ENCODE measurements at places on chromosomes 1 and 21.

DNA sequence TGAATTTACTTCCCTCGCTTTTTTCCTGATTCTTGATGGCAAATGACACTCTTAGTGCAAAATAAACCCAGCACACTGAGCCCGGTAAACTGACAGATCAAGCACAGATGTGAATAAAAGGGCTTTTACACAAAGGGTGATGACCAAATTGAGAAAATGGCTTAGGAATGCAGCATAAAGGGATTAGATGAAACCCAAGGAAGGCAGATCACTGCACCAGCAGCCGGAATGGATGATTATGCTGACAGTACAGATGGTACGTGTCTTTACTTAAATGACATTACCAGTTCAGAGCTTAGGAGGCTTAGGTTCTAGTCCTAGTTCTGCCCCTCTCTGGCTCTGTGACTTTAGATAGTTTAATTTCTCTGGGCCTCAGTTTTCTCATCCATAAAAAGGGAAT is 12.0 kb downstream of the PKP1 start:
- DNase-seq, result no peak

DNA sequence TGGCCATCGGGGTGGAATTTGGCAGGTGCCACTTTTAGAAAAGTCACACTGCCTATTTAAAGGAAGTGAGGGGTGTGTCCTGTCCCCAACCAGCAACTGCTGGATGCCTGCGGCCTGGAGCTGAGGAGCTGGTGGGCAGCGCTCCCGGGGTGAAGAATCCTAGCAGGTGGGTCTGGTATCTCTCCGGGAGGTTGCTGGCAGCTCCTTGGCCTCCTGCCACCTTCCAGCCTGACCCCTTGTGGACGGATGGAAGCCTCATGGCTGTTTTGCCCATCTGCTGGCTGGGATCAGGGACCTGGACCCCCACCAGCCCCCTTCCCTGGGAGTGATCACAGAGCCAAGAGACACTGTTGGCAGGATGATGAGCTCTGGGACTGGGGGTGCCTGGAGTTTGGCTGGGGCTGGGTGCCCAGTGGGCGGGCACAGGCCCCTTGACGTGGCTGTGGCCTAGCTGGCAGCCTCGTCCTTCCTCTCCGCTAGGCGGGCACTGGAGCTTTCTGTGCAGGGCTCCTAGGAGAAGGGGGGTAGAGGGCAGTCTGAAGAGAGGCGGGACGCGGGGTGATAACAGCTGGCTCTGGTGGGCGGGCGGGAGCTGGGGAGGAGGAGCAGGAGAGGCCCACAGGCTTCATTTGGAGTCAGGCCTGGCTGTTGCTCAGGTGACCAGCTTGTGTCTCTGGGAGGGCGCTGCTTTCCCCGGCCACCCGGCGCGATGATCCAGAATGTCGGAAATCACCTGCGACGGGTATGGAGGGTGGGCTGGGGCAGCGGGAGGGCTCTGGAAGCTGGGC is at the start of gene ACOT11:
Gene ACOT11 (plus strand): TSS at position 628 of the 788 bp plus-strand sequence. CDS start 82 bp downstream, at position 710.
- DNase-seq, result peak; percentile 60

- DNase-seq, result no peak
These were observed 223.4 kb downstream of the DSCAM start for GRCh38 chr21:40623528-40623927.

GRCh38 chr21:42363312-42363711 is 3.0 kb downstream of the TFF1 start:
- no peak for DNase-seq

GRCh38 chr1:74623716-74624115 is 49.9 kb downstream of the ERICH3 start:
- DNase-seq, result no peak

DNA sequence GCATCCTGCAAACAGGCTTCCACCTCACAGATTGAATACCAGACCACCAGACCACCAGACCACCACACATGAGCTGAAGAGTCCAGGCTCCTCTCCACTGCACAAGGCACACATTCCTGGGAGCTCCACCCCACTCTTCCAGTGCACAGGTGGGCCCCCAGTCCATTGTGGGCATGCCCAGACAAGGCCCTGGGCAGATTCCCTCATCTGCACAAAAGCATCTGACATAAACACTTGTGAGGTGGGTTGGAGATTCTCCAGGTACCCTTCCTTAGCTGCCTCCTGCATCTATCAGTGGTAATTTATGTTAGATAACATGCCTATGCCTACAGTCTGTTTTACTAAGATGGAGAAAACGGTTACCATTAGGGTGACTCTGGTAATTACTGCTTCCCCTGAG is 11.6 kb upstream of the CTBS start:
- DNase-seq, result no peak

- DNase-seq, result no peak
These were observed 64.8 kb downstream of the NAV1 start for GRCh38 chr1:201603613-201604232.

DNA sequence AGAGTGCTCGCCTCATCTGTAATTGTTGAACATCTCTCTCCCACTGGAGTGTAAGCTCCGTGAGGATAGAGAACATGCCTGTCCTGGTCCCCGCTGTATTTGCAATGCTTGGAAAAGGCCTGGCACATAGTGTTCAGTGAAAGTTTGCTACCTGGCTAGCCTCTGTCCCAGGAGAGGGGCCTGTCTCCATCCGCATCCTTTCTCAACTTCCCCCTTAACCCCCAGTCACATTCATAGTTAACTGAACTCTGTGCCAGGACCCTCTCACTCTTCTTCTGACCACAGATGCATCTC is 15.2 kb downstream of the SPOCD1 start:
- no peak for DNase-seq

GRCh38 chr1:41766041-41766440 is 152.7 kb downstream of the HIVEP3 start:
- DNase-seq, result no peak

DNA sequence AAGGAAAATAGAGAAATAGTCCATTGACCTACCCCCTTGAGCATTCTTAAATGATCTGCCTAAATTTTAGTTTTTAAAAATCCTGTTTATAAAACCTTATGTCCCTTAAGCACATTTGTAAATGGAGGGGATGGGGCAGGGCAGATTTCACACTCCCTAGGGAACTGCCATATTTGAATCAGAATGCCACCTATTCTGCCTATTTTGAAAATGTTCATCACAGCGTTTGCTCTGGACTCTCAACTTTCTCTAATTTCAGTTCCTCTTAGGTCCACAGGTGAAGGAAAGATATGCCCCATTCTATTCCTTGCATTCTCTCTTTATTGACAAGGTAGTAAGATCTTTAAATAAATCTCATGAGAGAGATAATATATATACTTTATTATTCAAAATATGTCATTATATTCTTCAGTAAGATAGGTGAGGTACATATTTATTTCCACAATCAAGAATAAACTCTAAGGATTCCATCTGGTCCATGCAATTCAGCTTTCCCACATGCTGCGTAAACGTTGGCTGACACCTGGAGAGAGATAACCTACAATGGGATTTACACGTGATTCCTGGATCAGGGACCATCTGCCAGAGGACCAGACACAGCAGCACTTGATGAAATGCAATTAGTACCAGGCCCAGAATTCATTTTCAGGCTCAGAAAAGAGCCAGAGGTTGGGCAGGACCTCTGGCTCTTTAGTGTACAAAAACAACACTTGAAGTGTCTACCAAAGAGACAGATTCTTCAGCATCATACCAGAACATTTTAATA is 1.2 kb upstream of the LPGAT1 start:
- DNase-seq, result no peak

DNA sequence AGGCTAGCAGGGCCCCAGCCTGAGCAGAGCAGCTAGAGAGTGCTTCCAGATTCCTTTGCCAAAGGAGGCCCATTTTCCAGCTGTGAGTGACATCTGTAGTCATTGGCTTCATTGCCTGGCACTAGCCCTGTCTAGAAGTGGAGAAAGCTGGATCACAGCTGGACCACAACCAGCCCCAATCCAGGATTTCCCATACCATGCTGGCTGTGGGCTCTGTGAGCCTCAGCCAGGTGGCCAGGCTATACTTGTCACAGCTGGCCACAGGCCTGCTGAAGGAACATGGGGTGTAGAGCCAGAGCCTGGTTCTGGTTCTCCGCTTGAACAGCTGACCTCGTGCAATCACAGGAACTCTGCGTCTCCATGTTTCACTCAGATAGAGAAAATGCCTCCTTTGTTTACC is 36.6 kb downstream of the RIMKLA start:
- no peak for DNase-seq

DNA sequence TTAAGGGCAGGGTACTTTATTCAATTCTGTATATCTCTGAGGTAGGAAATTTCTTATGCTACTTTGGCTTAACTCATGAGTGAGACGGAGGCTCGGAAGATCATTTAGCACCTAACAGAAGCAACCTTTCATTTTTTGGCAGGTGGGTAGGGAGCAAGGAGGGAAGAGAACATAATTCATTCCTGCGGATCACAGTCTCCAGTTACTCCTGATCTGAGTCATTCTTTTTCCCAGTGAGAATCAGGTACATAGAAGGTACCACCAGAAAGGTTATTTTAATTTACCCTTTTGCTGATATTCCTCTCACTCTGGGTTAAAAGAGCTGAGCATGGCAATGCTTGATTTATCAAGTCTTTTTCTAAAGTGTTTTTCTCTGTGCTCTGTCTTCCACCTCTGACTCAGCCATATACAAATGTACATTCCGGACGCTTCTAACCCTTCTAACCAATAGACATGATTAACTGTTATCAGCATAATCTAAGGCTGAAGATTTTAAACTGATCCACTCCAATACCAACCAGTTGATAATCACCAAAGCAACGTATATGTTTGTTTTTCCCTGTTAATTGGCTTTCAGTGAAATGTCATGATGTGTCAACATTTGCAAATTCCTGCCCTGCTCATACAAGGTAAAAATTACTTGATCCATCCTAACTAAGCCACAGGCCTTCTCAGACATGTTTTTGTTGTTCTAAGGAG is 271.7 kb downstream of the DUSP10 start:
- no peak for DNase-seq
